T-helper 17 cell (primary cell): ENCODE measurements at places on chromosomes 13 and 19. TPM values are rescaled to one million over a fixed set of nuclear protein-coding genes. Genes with fewer than 3 reads are reported as not detected.

ZNF506 gene
- total RNA-seq = 50.6 TPM

KANK2 gene
- 0.63 TPM for total RNA-seq

PRTN3 gene
- not detected for total RNA-seq

ADGRE3 gene
- not detected for total RNA-seq

KLK4 gene
- total RNA-seq = not detected

ZNF497 gene
- total RNA-seq = 0.55 TPM

FCHO1 gene
- total RNA-seq = 69.2 TPM

SIGLEC12 gene
- not detected for total RNA-seq

KEAP1 gene
- 27.3 TPM for total RNA-seq

CDC16 gene
- 47.8 TPM for total RNA-seq

- H3K27ac ChIP-seq = no peak overlapping the region
- peaks cover 22% of the 10 kb centered on the region for H3K27me3 ChIP-seq
- peaks cover 3% of the 10 kb centered on the region for H3K36me3 ChIP-seq
- H3K4me1 ChIP-seq = no peaks in the 10 kb centered on the region
Observed at GRCh38 chr13:111001636-111002035, 86.8 kb upstream of the ANKRD10 start.

GRCh38 chr19:41939861-41940730 lies 11.8 kb upstream of the ERFL start:
- peaks cover 15% of the 10 kb centered on the region for H3K27me3 ChIP-seq
- H3K4me1 ChIP-seq = peaks cover 38% of the 10 kb centered on the region
- no peaks in the 10 kb centered on the region for H3K36me3 ChIP-seq
- DNase-seq = peak; percentile 32
- H3K4me3 ChIP-seq = peak overlapping the region; percentile 93
- H3K27ac ChIP-seq = peak overlapping the region; percentile 77

- no peak overlapping the region for H3K4me3 ChIP-seq
- peaks cover 17% of the 10 kb centered on the region for H3K27me3 ChIP-seq
- no peak overlapping the region for H3K27ac ChIP-seq
Observed at GRCh38 chr13:77528414-77528813, 7.1 kb upstream of the SCEL start.

GRCh38 chr13:97549201-97549600 lies 115.2 kb downstream of the RAP2A start:
- H3K27me3 ChIP-seq = peaks cover 16% of the 10 kb centered on the region
- H3K27ac ChIP-seq = no peak overlapping the region
- H3K36me3 ChIP-seq = no peaks in the 10 kb centered on the region
- H3K4me1 ChIP-seq = peaks cover 3% of the 10 kb centered on the region
- H3K4me3 ChIP-seq = no peak overlapping the region

GRCh38 chr13:110664673-110665072 lies 41.2 kb downstream of the CARS2 start:
- no peaks in the 10 kb centered on the region for H3K27me3 ChIP-seq
- H3K4me1 ChIP-seq = no peaks in the 10 kb centered on the region
- no peak overlapping the region for H3K27ac ChIP-seq
- H3K36me3 ChIP-seq = peaks cover 6% of the 10 kb centered on the region
- H3K4me3 ChIP-seq = no peak overlapping the region

- peak overlapping the region; percentile 27 for H3K27ac ChIP-seq
- H3K4me3 ChIP-seq = no peak overlapping the region
- H3K4me1 ChIP-seq = peaks cover 54% of the 10 kb centered on the region
- no peaks in the 10 kb centered on the region for H3K27me3 ChIP-seq
Observed at GRCh38 chr13:48501705-48502104, 31.2 kb downstream of the RCBTB2 start.

DNA sequence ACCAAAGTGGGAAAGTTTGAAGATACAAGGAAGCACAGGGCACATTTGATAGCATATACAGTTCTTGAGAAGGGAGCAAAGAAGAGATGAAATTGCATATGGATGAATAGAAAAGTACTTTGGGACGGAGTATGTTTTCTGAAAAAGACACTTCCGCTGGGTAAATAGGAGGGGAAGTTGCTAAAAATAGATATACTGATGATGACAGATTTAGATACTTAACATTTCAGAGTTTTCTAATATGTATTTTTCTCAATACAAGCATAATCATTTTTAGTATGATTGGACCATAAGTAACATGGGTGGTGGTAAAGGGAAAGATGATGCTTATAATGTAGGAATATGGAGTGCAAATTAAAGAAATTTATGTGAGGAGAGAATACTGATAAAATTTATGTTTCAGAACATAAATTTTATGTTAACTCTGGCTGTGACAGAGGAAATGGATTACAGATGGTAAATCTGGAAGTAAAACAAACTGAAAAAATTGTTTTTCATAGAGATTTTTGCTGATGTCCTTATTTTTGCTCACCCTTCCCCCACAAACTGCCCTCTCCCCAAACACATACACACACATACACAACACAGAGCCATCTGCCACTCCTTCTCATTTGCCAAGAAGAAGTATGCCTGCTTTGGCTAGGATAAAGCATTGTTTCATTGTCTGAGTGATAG lies 583.9 kb upstream of the MIR17HG start:
- no peaks in the 10 kb centered on the region for H3K4me1 ChIP-seq
- no peak for DNase-seq
- H3K36me3 ChIP-seq = no peaks in the 10 kb centered on the region
- H3K4me3 ChIP-seq = no peak overlapping the region
- H3K27ac ChIP-seq = no peak overlapping the region

- H3K27me3 ChIP-seq = no peaks in the 10 kb centered on the region
- H3K4me1 ChIP-seq = peaks cover 25% of the 10 kb centered on the region
- H3K27ac ChIP-seq = peak overlapping the region; percentile 95
- H3K36me3 ChIP-seq = peaks cover 5% of the 10 kb centered on the region
Observed at GRCh38 chr19:2474232-2475017, 1.5 kb upstream of the GADD45B start.

DNA sequence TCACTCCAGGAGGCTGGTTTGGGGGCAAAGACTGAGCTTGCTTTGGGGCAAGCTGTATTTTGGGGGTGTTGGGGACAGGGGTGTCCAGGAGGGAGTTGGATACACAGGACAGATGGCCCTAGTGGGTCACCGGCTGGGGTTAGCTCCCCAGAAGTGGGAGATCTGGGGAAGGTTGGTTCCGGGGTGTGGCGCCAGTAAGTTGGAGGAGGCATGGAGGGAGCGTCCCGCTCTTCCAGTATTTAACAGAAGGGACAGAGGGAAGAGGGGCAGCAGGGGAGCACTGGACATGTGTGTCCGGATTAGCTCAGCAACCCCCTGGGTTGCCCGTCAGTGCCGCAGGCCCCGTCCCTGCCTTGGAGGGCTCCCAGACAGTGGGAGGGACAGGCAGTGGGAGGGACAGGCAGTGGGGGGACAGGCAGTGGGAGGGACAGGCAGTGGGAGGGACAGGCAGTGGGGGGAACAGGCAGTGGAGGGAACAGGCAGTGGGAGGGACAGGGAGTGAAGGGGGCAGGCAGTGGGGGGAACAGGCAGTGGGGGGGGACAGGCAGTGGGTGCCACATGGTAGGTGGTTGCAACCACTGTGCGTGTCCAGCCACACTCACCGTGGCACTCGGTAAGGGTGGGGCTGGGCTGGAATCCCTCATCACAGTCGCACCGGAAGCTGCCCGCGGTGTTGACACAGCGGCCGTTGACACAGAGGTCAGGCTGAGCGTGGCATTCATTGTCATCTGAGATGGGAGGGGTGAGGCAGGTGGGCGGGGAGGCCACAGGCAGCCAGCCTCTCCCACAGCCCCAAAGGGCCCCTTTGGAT lies 33.2 kb downstream of the CCL25 start:
- no peak overlapping the region for H3K4me3 ChIP-seq
- no peak for DNase-seq
- H3K36me3 ChIP-seq = peaks cover 3% of the 10 kb centered on the region
- H3K27me3 ChIP-seq = peaks cover 11% of the 10 kb centered on the region

- DNase-seq = no peak
- H3K4me3 ChIP-seq = no peak overlapping the region
- H3K36me3 ChIP-seq = no peaks in the 10 kb centered on the region
- H3K27ac ChIP-seq = no peak overlapping the region
- peaks cover 30% of the 10 kb centered on the region for H3K4me1 ChIP-seq
Observed at GRCh38 chr19:653425-653824, 9.6 kb downstream of the RNF126 start.

GRCh38 chr13:31063772-31064171 lies 97.9 kb downstream of the HSPH1 start:
- peaks cover 16% of the 10 kb centered on the region for H3K27me3 ChIP-seq
- H3K36me3 ChIP-seq = no peaks in the 10 kb centered on the region
- H3K27ac ChIP-seq = no peak overlapping the region
- no peak for DNase-seq
- H3K4me3 ChIP-seq = no peak overlapping the region
- peaks cover 4% of the 10 kb centered on the region for H3K4me1 ChIP-seq

GRCh38 chr19:53875602-53876325 lies 6.2 kb upstream of the PRKCG start:
- H3K27ac ChIP-seq = no peak overlapping the region
- peak overlapping the region; percentile 49 for H3K4me3 ChIP-seq
- peaks cover 45% of the 10 kb centered on the region for H3K4me1 ChIP-seq
- H3K36me3 ChIP-seq = peaks cover 17% of the 10 kb centered on the region
- H3K27me3 ChIP-seq = peaks cover 6% of the 10 kb centered on the region

GRCh38 chr13:20173116-20173746 lies 12.4 kb upstream of the GJA3 start:
- DNase-seq = no peak
- peaks cover 4% of the 10 kb centered on the region for H3K36me3 ChIP-seq
- peaks cover 95% of the 10 kb centered on the region for H3K27me3 ChIP-seq
- H3K4me3 ChIP-seq = no peak overlapping the region
- H3K27ac ChIP-seq = no peak overlapping the region

- no peak overlapping the region for H3K27ac ChIP-seq
- no peak for DNase-seq
- no peak overlapping the region for H3K4me3 ChIP-seq
Observed at GRCh38 chr13:71798707-71799106, 68.3 kb downstream of the DACH1 start.

DNA sequence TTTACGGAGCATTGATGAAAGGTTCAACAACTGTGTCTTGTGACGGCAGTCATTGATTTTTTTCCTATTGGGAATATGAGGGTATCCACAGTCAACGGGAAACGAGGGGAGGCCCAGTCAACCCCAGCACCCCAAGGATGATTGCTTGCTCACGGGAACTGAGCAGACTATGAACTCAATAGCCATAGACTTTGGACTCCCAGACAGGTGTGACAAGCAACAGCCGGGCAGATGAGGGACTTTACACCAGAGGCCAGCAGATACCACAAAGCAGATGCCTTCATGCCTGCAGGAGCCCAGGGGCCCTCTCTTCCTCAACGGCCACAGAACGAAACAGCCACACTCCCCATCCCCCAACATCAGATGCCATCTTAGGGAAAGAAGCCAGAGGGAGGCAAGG lies 80.3 kb upstream of the FLT1 start:
- H3K4me3 ChIP-seq = no peak overlapping the region
- H3K27me3 ChIP-seq = peaks cover 16% of the 10 kb centered on the region
- H3K36me3 ChIP-seq = peaks cover 2% of the 10 kb centered on the region
- peaks cover 2% of the 10 kb centered on the region for H3K4me1 ChIP-seq

DNA sequence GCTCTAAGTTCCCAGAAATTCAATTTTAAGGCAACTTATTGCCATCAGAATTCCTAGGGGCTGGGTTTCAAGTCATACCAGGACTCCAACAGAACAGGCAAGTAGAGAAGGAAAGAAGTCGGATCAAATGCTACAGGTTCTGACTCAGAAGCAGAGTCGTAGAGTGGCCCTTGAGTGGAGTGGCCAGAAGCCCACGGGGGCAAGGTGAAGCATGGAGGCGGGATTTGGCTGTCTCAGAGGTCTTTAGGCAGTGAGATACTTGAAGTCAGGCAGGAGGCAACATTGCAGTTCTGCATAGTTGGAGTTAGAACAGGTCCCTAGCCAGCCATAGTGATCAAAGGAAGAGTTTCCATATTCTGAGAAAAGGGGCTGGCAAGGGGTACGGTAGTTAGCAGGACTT lies 111.6 kb downstream of the NHLRC3 start:
- H3K4me3 ChIP-seq = no peak overlapping the region
- peaks cover 48% of the 10 kb centered on the region for H3K27me3 ChIP-seq
- H3K36me3 ChIP-seq = no peaks in the 10 kb centered on the region
- no peak for DNase-seq
- peaks cover 5% of the 10 kb centered on the region for H3K4me1 ChIP-seq

DNA sequence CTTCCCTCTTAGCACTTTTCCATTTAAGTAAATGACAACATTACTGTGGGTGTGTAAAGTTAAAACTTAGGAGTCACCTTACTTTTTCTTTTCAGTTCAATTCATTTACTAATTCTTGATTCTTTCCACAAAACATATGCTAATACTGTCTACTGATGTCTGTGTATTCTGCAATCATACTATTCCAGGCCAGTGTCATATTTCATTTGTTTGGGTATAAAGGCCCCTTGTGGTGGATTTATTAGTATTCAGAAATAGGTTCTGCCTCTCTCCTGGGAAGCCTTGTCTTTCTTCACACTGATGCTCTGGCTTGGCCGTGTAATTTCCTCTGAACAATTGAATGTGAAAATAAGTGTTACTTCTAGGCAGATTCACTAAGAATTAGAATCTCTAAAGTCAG lies 621.9 kb upstream of the SPRY2 start:
- no peak overlapping the region for H3K27ac ChIP-seq
- no peaks in the 10 kb centered on the region for H3K27me3 ChIP-seq
- no peaks in the 10 kb centered on the region for H3K36me3 ChIP-seq

DNA sequence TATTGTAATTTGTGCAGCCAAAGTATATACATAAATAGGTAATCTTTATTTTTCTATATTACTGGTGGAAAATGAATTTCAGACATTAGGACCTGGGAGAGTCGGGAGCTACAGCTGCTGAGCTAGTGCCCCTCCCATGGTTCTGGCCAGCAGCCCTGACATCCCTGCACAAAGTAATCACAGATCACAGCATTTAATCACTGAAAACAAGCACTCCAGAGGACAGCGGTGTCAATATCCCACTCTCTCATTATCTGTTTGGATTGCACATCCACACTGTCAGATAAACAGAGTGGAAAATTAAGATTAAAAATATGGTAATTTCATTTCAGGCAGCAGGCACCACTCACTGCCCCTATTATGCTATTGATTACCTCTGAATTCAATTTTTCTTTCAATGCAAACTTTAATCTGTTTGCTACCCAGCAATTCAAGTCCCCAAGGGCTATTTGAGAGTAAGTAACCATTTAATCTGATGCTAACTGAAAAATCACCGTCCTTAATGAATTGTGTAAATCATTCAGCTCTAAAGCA lies 254.1 kb upstream of the SOX21 start:
- DNase-seq = no peak
- no peaks in the 10 kb centered on the region for H3K36me3 ChIP-seq
- peaks cover 78% of the 10 kb centered on the region for H3K27me3 ChIP-seq
- no peak overlapping the region for H3K4me3 ChIP-seq
